ENCODE measurements at places on chromosomes 7 and 10. TPM values are rescaled to one million over a fixed set of nuclear protein-coding genes. Genes with fewer than 3 reads are reported as not detected.
A peak's percentile ranks its signal among the peaks of the same experiment; 100 is the strongest.

DNA sequence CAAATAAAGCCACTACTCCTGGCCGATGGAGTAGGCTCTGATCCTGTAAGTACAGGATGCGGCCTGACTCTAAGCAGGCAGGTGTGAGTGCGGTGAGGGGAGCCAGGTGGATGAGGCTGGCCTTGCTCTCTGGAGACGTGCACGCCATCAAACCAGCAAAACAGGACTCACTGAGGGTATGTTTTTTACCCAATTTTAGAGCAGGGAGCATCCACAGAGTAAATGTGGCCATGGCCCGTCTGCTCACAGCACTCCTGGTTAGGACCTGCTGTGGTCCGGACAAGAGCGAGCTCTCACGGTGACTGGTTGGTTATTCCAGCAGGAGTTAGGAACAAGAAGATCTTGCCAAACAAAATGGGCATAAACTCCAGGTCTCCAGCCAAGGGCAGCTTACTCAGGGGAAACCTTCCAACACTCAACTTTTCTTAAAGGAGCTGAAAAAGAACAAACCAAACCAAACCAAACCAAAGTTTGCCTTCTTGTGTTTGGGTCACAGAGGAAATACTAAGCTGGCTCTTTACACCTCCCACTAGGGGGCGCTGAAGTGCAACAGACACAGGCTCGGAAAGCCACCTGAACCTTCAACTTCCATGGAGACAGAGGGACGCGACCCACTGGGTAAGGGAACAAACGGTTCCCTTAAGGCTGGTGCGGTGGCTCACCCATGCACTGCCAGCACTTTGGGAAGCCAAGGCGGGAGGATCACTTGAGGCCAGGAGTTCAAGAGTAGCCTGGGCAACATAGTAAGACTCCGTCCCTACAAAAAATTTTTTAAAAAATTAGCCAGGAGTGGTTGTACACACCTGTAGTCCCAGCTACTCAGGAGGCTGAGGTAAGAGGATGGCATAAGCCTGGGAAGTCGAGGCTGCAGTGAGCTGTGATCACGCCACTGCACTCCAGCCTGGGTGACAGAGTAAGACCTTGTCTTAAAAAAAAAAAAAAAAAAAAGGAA is 122.4 kb downstream of the CLEC2L start:
- peak; percentile 93 for DNase-seq

Gene MAT1A
- total RNA-seq = 0.11 TPM

- no peak for DNase-seq
These were observed 138.0 kb downstream of the VIPR2 start for GRCh38 chr7:159006610-159007130.

Gene AASS
- 23.6 TPM for total RNA-seq

- DNase-seq = peak; percentile 18
These were observed 17.4 kb downstream of the KPNA7 start for GRCh38 chr7:99190359-99191009.

GRCh38 chr7:156780724-156781455 is 112.1 kb downstream of the LMBR1 start:
- no peak for DNase-seq

DNA sequence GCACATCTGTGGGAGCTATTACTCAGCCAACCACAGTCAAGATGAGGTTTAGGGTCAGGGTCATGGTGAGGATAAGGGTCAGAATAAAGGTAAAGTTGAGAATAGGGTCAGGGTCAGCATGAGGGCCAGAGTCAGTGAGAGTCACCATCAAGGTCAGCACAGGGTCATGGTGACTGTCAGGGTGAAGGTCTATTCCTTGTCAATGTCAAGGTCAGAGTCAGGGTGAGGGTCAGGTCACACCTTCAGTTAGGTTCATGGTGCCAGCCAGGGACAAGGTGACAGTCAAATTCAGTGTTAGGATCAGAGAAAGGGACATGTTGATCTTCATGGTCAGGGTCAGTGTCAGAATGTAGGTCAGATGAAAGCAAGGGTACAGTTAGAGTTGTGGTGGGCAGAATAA is 14.1 kb downstream of the MRPS24 start:
- DNase-seq = no peak

GRCh38 chr10:24385776-24386175 is 176.8 kb downstream of the KIAA1217 start:
- DNase-seq = peak; percentile 75

DNA sequence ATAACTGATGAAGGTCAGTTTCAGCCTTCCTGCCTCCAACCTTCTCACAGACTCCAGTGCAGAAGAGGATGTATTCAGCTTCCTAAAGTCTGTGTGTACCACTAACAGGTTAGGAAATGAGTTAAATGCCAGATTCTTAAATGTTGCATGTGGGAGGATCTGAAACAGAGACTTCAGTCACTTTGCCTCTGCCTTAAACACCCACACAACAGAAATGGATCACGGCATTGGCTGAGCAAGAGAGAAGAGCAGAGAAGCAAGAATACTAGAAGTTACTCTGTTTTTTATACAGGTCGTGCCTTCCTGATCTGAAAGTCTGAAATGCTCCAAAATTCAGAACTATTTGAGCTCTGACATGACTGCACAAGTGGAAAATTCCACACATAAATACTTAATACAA is 98.9 kb upstream of the ARHGAP21 start:
- no peak for DNase-seq

- no peak for DNase-seq
These were observed 600.4 kb downstream of the KCNMA1 start for GRCh38 chr10:77036993-77037734.

Gene INTS15
- total RNA-seq = 26.2 TPM

- no peak for DNase-seq
These were observed 24.9 kb downstream of the TECTB start for GRCh38 chr10:112308125-112308502.

Gene ERVW-1
- not detected for total RNA-seq
